ENCODE measurements at places on chromosomes 7 and 10.

GRCh38 chr7:142385491-142386340, 127.9 kb upstream of the PRSS58 start:
- DNase-seq: no peak

DNA sequence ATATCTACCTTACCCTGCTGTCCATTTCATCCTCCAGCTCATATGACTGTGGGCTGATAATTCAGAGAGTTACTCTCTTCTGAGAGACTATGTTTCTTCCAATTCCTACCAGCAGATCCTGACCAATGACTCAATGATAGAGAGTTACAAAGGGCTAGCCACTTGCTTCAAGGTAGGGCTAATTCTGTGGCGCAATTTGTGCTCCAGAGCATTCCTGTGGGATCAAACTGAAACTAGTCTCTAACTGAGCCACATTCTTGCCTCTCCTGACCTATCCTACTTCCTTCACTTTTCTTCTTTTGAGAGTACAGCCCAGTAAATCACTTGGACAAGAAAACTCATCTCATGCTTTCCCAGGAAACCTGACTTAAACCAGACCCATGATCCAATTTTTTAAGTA, 17.9 kb upstream of the ASZ1 start:
- no peak for DNase-seq

GRCh38 chr10:21449288-21449966, 76.1 kb downstream of the SKIDA1 start:
- DNase-seq: no peak

GRCh38 chr7:41912426-41912825, 209.5 kb upstream of the INHBA start:
- DNase-seq: no peak

GRCh38 chr7:130430841-130431666, 9.8 kb downstream of the CEP41 start:
- DNase-seq: no peak

DNA sequence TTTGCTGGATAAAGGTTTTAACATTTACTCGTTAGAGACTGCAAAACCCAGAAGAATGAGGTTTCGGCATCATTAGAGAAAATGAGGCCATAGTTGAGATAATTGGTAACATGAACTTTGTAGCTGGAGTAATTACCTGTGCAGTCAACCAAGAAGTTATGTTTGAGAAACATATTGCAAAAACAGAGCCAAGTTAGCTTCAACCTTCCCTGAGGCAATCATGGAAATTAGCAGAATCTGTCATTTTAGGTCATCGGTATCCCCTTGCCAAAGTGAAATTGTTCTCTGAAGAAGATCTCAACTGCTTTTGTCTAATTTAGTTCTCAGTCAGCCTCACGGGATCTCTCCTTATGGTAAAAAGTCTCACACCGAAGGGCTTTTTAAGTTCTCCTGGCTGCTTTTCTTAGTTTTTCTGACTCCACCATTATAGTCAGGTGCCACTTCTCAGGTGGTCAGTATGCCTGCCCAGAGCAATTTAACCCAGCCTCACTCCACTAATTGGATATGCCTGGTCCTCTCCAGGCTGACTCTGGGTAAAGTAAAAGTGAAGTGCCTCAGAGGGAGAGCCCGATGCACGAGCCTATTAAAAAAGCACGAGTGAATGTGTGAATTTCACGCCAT, 52.5 kb downstream of the NRCAM start:
- DNase-seq: no peak

- no peak for DNase-seq
Observed at GRCh38 chr10:132420469-132420980, 23.5 kb downstream of the PWWP2B start.

GRCh38 chr7:17371671-17372524, 73.4 kb downstream of the AHR start:
- no peak for DNase-seq

- DNase-seq: no peak
Observed at GRCh38 chr7:81925530-81925929, 155.7 kb upstream of the HGF start.

GRCh38 chr7:6186577-6186976, 85.8 kb downstream of the CYTH3 start:
- no peak for DNase-seq

DNA sequence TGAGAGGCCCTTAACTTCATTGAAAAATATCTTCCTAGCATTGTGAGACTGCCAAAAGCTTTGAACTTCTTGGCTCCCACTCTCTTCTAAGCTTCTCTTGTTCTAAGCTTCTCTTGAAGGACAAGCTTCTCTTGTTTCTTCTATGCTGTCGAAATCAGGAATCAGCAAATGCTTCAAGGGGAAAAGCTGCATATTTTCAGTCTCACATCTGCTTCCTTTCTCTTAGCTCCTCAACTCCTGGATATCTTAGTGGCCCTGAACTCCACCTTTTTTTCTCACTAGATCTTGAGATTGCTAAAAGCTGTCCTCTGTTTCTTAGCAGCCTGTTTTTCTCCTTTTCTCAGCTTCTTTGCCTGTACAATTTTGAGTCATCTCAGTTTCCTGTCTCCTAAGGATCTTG, 73.0 kb downstream of the NEUROD6 start:
- no peak for DNase-seq

DNA sequence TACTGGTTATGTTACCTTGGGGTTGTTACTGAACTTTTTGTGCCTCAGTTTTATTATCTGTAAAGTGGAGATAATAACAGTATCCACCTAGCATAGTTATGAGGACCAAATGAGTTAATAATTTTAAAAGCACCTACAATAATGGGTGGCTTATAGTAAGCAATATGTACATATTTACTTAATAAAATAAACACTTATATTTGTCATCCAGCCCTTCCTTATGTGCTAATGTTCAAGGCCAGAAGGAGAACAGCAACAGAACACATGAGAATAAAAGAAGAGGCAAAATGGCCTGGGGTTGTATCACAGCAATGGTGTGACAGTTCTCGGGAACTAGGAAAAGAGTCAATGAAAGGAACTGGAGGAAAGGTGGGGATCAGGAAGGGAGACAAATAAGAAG, 255.4 kb upstream of the LRGUK start:
- no peak for DNase-seq

GRCh38 chr7:44287488-44288380, 37.7 kb downstream of the CAMK2B start:
- DNase-seq: peak; percentile 13

GRCh38 chr7:19369806-19370205, 224.6 kb upstream of the FERD3L start:
- no peak for DNase-seq

GRCh38 chr10:101189461-101190401, 39.5 kb downstream of the LBX1 start:
- DNase-seq: no peak

- DNase-seq: no peak
Observed at GRCh38 chr7:106165337-106165736, 53.2 kb upstream of the SYPL1 start.

DNA sequence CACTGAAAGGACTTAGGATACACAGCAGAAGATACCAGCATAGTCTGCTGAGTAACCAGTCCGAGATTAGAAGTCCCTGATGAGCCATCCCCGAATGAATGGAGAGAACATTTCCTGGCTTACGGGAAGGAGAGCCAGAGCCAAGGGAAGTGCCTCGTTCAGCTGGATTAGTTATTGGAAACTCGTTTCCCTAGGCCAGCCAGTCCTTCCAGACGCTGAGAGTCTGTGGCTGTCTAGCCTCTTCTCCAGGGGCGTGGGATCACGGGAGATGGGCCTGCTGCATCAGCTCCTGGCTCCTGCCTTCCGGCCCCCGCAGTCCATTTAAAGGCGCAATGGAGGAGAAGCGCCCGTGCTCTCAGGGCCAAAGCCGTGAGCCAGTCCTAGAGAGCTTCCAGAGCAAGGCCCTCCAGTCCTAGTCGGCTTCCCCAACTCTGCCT, 712.8 kb downstream of the PARD3 start:
- DNase-seq: no peak

GRCh38 chr10:71447676-71448075, 51.0 kb downstream of the CDH23 start:
- DNase-seq: no peak

- no peak for DNase-seq
Observed at GRCh38 chr7:117685795-117686194, 187.4 kb downstream of the CTTNBP2 start.

DNA sequence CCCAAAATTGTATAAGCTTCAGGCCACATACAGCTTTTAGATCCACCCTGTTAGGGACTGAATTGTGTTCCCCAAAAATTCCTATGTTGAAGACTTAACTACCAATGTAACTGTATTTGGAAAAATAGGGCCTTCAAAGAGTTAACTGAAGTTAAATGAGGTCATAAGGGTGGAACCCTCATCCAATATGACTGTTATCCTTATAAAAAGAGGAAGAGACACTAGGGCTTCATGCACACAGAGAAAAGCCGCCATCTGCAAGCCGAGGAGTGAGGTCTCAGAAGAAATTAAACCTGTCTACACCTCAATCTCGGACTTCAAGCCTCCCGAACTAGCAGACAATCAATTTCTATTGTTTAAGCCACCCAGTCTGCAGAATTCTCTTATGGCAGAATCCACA, 317.9 kb upstream of the NFE2L3 start:
- DNase-seq: no peak

- no peak for DNase-seq
Observed at GRCh38 chr10:132789659-132790148, 3.8 kb upstream of the NKX6-2 start.

- no peak for DNase-seq
Observed at GRCh38 chr7:41915871-41916270, 213.0 kb upstream of the INHBA start.

DNA sequence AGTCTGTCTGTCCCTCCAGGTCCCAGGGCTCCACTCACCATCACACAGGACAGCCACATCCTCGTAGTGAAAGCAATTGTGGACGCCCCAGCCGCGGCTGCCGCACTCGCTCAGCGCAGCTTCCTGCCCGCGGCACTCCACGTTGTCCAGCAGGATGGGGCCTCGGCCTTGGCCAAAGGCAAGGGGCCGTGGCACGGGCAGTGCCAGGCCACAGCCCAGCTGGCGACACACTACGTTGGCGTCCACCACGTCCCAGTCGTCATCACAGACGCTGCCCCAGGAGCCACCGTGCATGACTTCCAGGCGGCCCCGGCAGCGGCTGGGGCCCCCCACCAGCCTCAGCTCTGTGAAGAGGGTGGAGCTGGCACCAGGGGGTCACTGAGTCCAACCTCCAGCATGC, 9.2 kb downstream of the SSC4D start:
- DNase-seq: no peak

GRCh38 chr10:71218651-71219050, 6.3 kb downstream of the UNC5B start:
- no peak for DNase-seq

DNA sequence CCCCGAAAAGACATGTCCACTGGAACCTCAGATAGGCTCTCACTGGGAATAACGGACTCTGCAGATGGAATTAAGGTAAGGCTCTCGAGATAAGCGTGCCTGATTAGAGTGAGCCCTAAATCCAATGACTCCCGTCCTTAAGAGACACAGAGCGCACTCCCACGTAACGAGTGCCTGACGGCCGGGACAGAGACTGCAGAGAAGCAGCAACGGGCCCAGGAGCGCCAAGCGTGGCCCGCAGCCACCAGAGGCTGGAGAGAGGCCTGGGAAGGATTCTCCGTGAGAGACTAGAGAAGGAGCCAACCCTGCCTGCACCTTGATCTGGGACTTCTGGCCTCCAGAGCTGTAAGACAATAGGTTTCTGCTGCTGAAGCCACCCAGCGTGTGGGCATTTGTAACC, 20.0 kb upstream of the TNRC18 start:
- peak; percentile 6 for DNase-seq

GRCh38 chr7:130963339-130963738, 229.3 kb upstream of the KLF14 start:
- no peak for DNase-seq

DNA sequence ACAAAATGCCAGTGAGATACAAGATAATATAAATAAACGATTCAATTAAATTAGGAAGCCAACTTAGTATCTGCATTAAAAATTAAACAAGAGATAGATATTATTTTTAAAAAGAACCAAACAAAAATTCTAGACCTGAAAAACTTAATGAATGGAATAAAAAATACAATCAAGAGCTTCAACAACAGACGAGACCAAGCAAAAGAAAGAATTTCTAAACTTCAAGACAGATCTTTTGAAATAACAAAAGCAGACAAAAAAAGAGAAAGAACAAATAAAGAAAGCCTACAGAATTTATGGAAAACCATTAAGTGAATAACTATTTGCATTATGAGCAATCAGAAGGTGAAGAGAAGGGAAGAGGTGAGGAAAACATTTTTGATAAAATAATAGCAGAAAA, 555.2 kb downstream of the GRID1 start:
- DNase-seq: no peak

DNA sequence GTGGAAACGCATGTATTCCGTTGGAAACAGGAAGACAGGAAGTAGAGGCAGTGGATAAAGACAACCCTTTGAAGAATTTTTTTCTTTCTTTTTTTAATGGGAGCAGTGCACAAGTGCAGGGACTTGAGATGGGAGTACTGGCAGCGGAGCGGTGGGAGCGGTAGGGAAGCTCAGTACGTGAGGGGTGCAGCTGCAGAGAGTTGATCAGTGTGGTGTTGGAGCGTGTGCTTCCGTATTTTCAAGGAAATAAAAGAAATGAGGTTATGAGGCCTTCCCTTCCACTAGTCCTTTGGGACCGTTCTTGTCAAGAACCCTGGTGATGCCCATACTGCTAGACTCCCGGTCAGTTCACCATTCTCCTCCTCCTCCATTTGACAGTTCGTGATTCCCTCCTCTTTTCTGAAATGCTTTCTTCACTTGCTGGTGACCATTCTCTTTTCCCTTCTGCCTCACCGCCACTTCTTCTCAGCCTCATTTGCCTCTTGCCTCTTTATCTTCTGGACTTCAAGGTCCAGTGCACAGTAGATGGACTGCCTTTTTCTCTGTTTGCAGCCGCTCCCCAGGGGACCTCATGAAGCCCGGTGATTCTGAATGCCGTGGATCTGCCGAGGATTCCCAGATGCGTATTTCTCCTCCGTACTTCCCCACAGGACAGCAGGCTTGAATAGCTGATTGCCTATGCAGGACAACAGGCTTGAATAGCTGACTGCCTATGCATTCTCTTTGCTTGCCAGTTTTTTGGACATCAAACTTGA, 39.1 kb upstream of the TMEM236 start:
- no peak for DNase-seq

GRCh38 chr7:40716052-40716451, 581.2 kb downstream of the SUGCT start:
- DNase-seq: no peak

GRCh38 chr7:155921804-155922066, 109.5 kb upstream of the SHH start:
- no peak for DNase-seq

GRCh38 chr7:128032605-128033235, 1.5 kb upstream of the LRRC4 start:
- DNase-seq: no peak

- DNase-seq: no peak
Observed at GRCh38 chr10:103969436-103969835, 2.5 kb downstream of the SLK start.

- no peak for DNase-seq
Observed at GRCh38 chr10:49484486-49485235, 54.3 kb downstream of the ERCC6 start.

DNA sequence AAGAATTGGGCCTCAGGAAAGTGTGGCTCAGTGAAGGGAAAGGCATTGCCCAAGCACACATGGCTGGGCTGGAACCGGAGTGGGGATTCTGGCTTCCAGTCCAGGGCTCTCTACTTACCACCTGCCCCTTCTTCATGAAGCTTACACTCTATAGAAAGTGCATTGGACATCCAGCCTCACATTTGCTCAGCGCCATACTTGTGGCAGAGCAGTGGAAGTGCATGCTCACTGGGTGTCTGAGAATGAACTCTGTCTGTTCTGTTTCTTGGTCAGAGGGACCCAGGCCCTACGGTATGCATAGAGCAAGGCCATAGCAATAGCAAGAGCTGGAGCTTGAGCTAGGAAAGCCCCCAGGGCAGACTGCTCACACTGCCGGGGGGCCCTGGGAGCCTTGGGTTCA, 1253.5 kb downstream of the TYW1 start:
- no peak for DNase-seq

Data from 8988T (cell line).